ENCODE measurements at places on chromosomes 6 and 20.
A peak's percentile ranks its signal among the peaks of the same experiment; 100 is the strongest.

- DNase-seq, result no peak
Observed at GRCh38 chr6:39836606-39837005, 44.4 kb downstream of the DAAM2 start.

- DNase-seq, result peak; percentile 31
Observed at GRCh38 chr20:63082308-63082938, 75.7 kb upstream of the BHLHE23 start.

DNA sequence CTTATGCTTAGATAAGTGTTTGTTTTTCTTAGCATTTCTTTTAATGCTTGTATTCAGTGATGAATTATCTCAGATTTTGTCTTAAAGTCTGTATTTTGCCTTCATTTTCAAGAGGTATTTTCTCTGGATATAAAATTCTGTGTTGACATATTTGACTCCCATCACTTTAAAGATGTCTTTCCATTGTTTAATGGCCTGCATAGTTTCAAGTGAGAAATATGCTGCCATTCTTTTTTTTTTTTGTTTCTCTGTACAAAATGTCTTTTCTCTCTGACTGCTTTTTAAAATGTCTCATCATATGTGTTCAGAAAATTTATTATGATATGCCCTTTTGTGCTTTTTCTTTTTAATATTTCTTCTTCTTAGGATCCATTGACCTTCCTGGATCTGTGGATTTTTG lies 578.0 kb upstream of the NOX3 start:
- no peak for DNase-seq

DNA sequence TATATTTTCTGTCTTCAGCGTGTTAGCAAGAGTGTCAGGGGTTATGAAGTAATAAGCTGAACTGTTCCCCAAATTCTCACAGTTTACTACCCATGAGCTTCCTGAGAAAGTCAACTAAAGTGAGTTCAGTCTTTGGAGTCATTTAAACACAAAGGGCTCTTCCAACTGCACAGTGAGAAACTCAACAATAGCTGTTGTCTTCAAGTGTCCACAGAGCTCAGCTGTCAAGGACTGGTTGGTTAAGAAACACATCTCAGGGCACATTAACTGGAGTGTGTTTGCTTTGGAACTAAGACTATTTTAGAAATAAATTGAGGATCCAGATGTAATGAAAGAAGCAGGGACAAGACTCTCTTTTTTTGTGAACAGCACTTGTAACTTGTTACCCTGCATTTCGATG lies 241.4 kb upstream of the SOX4 start:
- DNase-seq, result no peak

GRCh38 chr20:24691901-24692351 lies 222.5 kb downstream of the SYNDIG1 start:
- no peak for DNase-seq

GRCh38 chr6:17721671-17722070 lies 14.9 kb upstream of the NUP153 start:
- DNase-seq, result no peak

- peak; percentile 90 for DNase-seq
Observed at GRCh38 chr6:13487122-13488014, at the start of gene GFOD1. Gene GFOD1 (minus strand): TSS chr6:13487600. CDS start chr6:13486890, 710 bp downstream.
